ENCODE measurements at places on chromosomes 2 and 18. TPM values are rescaled to one million over a fixed set of nuclear protein-coding genes. Genes with fewer than 3 reads are reported as not detected.

- no peak for DNase-seq
Measured at GRCh38 chr2:189601043-189601442, 20.5 kb upstream of the SLC40A1 start.

GRCh38 chr2:117940436-117940835 is 73.4 kb downstream of the CCDC93 start:
- DNase-seq: no peak

- no peak for DNase-seq
Measured at GRCh38 chr2:53609551-53609950, 158.1 kb upstream of the CHAC2 start.

- DNase-seq: no peak
Measured at GRCh38 chr2:47497843-47498460, 95.0 kb downstream of the MSH2 start.

DNA sequence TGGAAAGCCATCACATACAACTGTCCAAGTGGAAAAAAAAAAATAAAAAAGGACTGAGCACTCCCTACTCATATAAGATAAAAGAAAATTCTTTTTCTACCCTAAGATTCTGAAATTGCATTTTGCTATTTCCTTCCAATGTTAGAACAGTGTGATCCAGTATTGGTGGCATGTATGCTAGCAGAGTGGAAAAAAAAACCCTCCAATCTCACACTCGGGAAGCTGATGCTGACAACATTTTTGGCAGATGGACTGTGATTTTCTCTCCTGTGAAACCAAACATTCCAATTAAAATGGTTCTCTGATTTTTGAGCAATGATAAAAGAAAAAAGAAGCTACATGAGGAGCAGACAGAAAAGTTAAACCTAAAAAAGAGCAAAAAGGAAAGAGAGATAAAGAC is 419.8 kb downstream of the DPP10 start:
- DNase-seq: no peak

DNA sequence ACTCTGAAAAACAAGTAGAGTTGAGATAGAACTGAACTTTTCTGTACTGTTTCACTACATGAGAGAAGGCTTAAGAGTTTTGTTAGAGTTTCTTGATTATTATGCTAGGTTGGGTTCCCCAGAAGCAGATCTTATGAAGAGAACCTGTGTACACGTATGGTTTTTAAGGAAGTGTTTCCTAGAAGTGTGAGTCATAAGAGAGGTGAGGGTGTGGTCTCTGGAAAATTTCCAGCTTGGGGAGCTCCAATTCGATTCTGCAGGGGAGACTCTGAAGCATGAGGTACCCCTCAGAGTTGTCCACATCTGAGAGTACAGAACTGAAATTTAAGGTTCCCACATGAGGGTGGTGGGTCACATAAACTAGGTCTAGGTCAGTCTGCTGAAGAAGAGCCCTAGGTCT is 83.3 kb upstream of the MAP2 start:
- DNase-seq: no peak

- no peak for DNase-seq
Measured at GRCh38 chr18:31736630-31737029, 24.1 kb downstream of the SLC25A52 start.

DNA sequence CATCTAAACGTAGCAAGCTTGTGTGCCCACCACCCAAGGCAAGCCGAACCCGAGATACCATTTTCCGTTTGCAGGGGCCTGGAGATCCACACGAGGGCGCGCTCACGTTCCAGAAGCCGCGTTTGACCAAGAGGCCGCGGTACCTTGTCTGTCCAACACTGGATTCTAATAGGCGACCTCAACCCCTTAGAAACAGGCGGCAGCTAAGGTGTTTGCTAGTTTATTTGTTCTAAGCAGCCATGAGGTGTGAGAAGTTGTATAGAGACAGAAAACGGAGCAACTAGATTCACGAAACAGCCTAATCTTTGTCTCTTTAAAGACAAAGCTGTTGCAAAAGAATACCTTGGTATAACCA is 4.2 kb downstream of the HOXD11 start:
- peak; percentile 83 for DNase-seq

- DNase-seq: no peak
Measured at GRCh38 chr18:13120255-13120654, 98.3 kb upstream of the LDLRAD4 start.

GRCh38 chr2:3571284-3571683 is 3.8 kb upstream of the RPS7 start:
- no peak for DNase-seq

GRCh38 chr2:97868986-97869721 is 126.6 kb downstream of the TMEM131 start:
- no peak for DNase-seq

- DNase-seq: no peak
Measured at GRCh38 chr18:76255070-76255683, 239.9 kb downstream of the ZNF516 start.

- DNase-seq: no peak
Measured at GRCh38 chr2:113795405-113795920, 39.0 kb upstream of the SLC35F5 start.

DNA sequence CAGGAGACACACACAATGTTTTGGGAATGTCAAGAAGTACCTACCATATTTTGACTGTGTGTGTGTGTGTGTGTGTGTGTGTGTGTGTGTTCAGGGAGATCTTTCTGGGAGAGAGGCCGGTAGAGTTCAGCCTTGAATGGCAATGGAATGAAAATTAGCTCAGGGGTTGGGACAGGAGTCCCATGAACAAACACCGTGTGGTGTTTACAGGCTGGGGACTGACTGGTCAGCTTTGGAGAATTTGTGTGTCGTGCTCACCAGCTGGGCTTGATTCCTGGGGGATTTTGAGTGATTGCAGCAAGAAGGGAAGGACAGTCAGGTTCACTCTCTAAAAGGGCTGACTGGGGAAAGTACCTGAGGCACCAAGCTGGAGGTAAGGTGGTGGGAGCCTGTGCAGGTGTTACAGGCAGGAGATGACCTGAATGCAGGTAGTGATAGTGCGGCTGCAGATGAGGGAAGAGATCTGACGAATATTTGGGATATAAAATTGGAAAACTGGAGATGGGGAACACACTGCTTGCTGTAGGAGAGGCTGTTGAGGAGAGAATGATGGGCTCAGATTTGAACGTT is 2.5 kb upstream of the ADNP2 start:
- DNase-seq: no peak

- DNase-seq: no peak
Measured at GRCh38 chr2:98910349-98911125, 25.5 kb downstream of the CRACDL start.

GRCh38 chr2:217951521-217952247 is 51.1 kb downstream of the TNS1 start:
- DNase-seq: no peak

- DNase-seq: no peak
Measured at GRCh38 chr18:63575681-63576080, 11.5 kb upstream of the SERPINB13 start.

HOXD1 gene
- 3.8 TPM for total RNA-seq

LCT gene
- 0.13 TPM for total RNA-seq

FAP gene
- total RNA-seq: not detected

SRD5A2 gene
- total RNA-seq: 0.64 TPM

GPR45 gene
- total RNA-seq: 0.21 TPM

CNOT9 gene
- total RNA-seq: 56.1 TPM

SPDYA gene
- total RNA-seq: 0.33 TPM

RNF152 gene
- 4.1 TPM for total RNA-seq

FHOD3 gene
- total RNA-seq: 0.67 TPM

Data from endothelial cell (in vitro differentiated cells).